Central memory CD8-positive, alpha-beta T cell (primary cell): ENCODE measurements at places on chromosomes 2 and 18.

- H3K4me1 ChIP-seq: peaks cover 13% of the 10 kb centered on the region
- no peak overlapping the region for H3K4me3 ChIP-seq
- no peaks in the 10 kb centered on the region for H3K27me3 ChIP-seq
- H3K27ac ChIP-seq: no peak overlapping the region
Measured at GRCh38 chr18:49041435-49042245, 90.9 kb upstream of the SMAD7 start.

- H3K36me3 ChIP-seq: peaks cover 22% of the 10 kb centered on the region
- no peak overlapping the region for H3K27ac ChIP-seq
- no peak overlapping the region for H3K4me3 ChIP-seq
- DNase-seq: no peak
- peaks cover 8% of the 10 kb centered on the region for H3K4me1 ChIP-seq
- H3K27me3 ChIP-seq: no peaks in the 10 kb centered on the region
Measured at GRCh38 chr2:70985956-70986355, 7.5 kb downstream of the ANKRD53 start.

GRCh38 chr2:1591978-1592907, 152.1 kb downstream of the PXDN start:
- no peak overlapping the region for H3K4me3 ChIP-seq
- H3K27me3 ChIP-seq: peaks cover 16% of the 10 kb centered on the region
- H3K27ac ChIP-seq: no peak overlapping the region
- no peaks in the 10 kb centered on the region for H3K4me1 ChIP-seq
- no peak for DNase-seq

GRCh38 chr18:28529644-28530043, 352.7 kb upstream of the CDH2 start:
- no peak overlapping the region for H3K27ac ChIP-seq
- H3K4me3 ChIP-seq: no peak overlapping the region
- H3K36me3 ChIP-seq: no peaks in the 10 kb centered on the region
- H3K27me3 ChIP-seq: no peaks in the 10 kb centered on the region
- no peak for DNase-seq
- H3K4me1 ChIP-seq: no peaks in the 10 kb centered on the region

- no peaks in the 10 kb centered on the region for H3K27me3 ChIP-seq
- H3K36me3 ChIP-seq: no peaks in the 10 kb centered on the region
- no peak for DNase-seq
- H3K27ac ChIP-seq: no peak overlapping the region
- no peak overlapping the region for H3K4me3 ChIP-seq
Measured at GRCh38 chr2:31693882-31694281, 113.1 kb upstream of the SRD5A2 start.

DNA sequence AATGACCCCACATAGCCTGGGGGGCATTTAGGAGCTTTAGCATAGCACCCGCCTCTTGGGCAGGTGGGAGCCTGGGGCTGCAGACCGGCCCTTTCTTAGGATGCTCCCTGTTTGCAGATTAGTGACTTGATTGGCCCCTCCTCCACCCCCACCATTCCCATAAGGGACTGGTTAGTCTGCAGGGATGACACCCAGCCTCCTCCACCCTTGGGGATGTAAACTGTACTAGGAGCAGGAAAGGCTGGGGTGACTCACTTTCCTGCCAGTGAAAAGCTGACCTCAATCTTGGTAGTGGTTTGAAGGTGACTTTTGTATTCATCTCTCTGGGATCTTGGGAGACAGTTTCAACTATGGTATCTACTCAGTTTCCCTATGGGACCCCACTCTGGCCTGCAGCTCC, 24.2 kb downstream of the CTIF start:
- no peak for DNase-seq
- no peaks in the 10 kb centered on the region for H3K36me3 ChIP-seq
- no peaks in the 10 kb centered on the region for H3K4me1 ChIP-seq

DNA sequence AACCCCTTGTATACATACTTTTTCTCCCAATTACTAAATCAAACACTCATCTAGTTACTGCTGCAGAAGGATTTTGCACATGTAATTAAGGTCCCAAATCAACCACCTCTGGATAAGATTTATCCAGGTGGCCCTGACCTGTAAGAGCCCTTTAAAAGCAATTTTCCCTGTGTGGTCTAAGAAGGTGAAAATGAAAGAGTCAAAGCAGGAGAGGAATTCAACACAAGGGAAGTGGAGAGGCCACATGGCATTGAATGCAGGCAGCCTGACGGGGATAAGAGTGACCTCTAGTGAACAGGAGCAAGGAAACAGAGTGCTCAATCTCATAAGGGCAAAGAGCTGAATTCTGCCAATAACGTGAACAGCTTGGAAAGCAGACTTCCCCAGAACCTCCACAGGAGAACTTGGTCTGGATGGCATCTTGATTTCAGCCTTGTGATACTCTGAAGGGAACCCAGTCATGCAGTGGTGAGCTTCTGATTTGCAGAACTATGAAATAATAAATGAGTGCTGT, 27.2 kb downstream of the PPP3R1 start:
- H3K4me3 ChIP-seq: peak overlapping the region; percentile 30
- H3K27me3 ChIP-seq: no peaks in the 10 kb centered on the region
- peak overlapping the region; percentile 11 for H3K27ac ChIP-seq
- H3K4me1 ChIP-seq: peaks cover 85% of the 10 kb centered on the region

- no peaks in the 10 kb centered on the region for H3K27me3 ChIP-seq
- H3K4me3 ChIP-seq: peak overlapping the region; percentile 37
- peak overlapping the region; percentile 80 for H3K27ac ChIP-seq
- no peak for DNase-seq
Measured at GRCh38 chr18:23885750-23886149, 128.8 kb upstream of the TTC39C start.
